ENCODE measurements at places on chromosomes 2 and 18.
A peak's percentile ranks its signal among the peaks of the same experiment; 100 is the strongest.

DNA sequence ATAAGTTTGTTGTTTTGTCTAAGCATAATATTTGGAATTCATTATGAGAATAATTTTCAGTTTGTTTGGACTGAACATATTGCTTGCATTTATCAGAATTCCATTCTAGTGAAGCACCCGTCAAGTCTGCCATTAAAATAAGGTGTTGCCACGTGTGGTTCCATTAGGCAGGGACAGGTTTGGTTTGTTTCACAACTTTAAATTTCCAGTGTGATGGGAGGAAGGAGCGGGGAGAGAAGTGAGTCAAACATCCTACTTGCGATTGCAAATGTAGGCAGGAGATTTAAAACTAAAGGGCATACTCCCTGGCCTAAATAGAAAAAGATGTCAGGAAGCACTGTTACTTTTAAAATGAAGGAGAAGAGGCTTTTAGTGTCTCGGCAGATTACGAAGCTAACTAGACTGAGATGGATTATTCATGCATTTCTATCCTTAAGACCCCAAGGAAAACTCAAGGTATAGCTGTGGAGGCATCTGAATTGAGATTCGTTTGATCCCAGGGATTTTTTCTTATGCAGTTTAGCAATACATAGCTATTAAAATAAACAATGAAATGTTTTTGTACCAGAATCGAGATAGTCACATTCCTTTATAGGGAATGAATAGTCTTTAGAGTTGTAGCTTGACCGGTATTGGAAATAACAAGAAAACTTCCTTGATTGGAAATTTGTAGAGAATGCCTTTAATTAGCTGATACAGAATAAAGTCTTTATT, 19.8 kb downstream of the GRHL1 start:
- no peak for DNase-seq

DNA sequence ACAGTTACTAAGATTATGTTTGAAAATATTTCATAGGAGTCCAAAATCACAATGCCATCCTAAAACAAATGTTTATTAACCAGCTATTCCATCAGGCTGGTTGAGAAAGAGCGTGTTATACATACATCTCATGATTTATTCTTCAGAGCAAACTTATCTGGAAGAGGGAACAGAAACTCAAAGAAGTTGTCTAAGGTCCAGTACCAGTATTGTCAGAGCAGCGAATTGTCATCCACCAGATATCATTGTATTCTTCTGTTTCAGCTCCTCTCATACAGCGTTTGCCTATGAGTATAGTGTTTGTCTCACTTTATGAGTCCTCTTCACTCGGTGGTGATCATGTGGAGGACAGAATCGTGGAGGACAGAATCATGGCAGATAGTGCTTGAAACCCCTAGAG, 238.2 kb downstream of the OSR1 start:
- DNase-seq, result no peak

- peak; percentile 35 for DNase-seq
Measured at GRCh38 chr18:2627821-2628276, 27.7 kb upstream of the SMCHD1 start.

DNA sequence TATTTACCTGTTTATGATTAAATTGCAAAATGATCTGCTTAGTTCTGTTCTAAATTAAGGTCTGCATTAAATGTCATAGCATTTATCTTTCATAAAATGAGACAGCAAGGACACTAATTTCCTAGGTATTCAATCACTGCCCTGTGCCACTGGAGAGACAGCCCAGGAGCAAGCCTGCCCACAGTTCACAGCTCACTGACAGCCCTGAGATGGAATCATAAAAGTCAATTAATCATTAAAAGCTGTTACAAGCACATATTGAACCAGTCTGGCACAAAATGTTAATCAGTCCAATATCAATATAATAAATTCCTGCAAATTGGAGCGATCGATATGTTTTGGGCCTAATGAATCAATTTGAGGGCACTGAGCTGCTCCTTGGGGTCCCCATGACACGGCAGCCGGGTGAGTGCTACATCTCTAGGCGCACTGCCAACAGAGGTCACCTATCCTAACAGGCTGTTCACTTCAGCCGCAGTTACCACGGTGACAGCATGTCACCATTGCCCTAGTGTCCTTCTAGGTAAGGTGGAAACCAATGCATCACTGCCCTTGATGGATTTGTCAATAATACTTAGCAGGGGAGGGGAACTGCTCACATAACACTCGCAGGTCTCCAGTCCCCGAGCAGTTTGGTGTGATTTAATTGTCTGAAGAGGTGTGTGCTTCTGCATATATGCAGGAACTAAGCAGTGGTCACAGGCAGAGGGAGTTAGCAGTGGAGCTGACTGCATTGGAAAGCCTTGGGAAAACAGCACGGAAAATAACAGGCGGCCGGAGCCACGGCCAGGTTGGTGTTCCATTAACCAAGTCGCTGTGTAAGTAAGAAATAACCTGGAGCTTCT, 47.3 kb downstream of the POU3F3 start:
- no peak for DNase-seq

GRCh38 chr2:191927991-191928390, 81.1 kb upstream of the CAVIN2 start:
- peak; percentile 66 for DNase-seq

GRCh38 chr2:70133491-70134322, 46.4 kb downstream of the PCBP1 start:
- DNase-seq, result no peak

DNA sequence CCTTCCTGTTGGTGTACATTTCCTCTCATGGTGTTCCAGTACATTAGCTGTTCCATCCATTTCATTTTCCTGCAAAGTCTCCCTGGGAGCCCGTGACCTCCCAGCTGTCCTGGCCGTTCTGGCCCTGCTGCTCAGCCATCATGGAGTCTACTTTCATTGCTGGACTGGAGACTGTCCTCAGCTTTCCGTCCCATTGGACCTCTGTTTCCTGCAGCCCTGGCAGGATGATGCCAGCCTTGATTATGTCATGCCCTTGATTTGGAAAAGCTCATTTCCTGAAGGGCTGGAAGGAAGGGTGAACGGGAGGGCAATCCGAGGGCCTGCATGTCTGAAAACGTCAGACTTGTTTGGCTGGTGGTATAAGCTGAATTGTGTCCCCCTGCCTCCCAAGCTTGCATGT, 205.5 kb upstream of the HS6ST1 start:
- no peak for DNase-seq
